ENCODE measurements at places on chromosomes 2 and 18.

DNA sequence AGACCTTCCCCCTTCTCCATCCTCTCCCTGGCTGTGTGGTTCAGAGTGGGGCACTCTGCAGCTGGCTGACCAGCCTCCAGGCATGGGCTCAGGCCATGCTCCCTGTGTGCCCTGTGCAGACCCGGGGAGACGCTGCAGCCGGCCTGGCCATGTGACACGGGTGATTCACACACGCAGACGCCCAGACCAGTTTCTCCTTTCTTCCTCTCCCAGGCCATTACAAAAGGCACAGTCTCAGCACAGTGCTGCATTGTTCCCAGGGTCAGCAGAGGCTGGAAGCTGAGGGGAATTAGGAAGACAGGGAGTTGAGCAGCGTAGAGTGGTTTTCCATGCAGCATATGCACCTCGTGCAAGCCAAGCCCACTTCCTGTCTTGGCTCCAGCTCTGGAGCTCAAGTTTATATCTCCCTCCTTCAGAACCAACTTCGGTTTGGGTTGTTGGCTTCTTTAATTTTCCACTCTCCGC lies 288.5 kb downstream of the TNS1 start:
- peak; percentile 94 for DNase-seq

GRCh38 chr18:10457767-10458166 lies 3.3 kb downstream of the APCDD1 start:
- no peak for DNase-seq

- DNase-seq = no peak
These were observed 28.5 kb downstream of the CYP27C1 start for GRCh38 chr2:127191331-127192219.

GRCh38 chr2:111710085-111710484 lies 173.9 kb downstream of the ANAPC1 start:
- DNase-seq = no peak

DNA sequence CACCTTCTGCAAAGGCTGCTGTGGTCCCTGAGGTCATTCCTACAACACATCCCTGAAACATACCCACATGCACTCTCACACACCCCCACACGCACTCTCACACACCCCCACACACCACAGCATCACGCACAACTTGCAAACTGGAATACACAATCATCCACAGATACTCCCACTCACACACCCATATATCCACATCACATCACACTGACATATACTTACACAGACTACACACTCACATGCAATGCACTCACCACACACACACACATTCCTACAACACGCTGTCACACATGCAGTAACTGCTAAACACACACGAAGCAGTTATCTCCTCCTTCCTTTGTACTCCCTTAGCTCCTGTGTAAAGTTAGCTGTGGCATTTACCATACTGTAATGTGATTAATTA lies 57.1 kb upstream of the PKDCC start:
- no peak for DNase-seq

- no peak for DNase-seq
These were observed 188.3 kb downstream of the ETAA1 start for GRCh38 chr2:67585400-67585799.

DNA sequence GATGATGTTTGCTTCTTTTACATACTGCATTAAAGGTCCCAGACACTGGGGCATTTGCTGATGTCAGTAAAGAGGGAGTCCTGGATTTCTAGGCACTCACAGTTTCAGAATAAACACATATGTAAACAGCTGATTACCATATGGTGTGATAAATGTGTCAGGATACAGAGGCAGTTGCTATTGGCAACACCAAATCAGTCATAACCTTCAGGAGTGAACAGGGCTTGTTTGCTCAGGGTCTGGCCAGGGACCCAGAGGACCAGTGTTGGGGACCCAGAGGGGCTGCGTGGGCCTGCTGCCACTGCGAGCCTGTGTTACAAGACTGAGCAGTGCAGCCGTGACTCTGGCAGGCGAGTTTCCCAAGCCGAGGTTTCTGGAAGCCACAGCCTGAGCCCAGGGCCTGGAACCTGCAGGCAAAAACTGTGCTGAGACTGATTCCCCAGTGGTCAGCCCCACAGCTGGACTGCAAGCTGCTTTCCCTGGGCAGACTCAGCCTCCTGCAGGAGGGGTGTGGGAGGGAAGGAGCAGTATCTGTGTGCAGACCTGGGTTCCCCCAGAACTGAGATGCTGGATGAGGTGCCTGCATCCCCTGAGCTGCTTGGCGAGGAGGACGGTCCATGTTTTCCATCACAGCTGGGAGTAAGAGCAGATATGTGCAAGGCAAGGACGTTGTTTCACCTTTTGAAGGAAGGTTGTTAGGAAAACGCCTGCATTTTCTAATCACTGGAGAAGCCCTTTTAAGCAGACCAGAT lies 23.6 kb downstream of the ASAP2 start:
- DNase-seq = peak; percentile 91

DNA sequence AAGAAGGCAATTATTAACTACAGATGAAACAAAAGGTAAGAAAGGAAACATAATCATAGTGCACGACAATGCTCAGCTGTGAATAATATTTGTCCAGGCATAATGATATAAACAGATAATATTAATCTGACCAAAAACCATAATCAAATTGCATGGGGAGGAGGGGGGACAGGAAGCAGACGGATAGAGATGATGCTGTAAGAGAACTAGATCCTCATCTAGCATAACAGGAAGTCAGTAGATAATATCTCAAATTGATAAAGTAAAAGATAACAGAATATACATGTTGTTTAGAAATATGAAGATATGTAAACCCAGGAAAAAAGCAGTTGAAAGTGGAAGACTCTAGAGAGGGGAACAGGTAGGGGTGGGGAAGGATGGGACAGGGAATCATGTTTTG lies 84.9 kb upstream of the TGFA start:
- DNase-seq = no peak

DNA sequence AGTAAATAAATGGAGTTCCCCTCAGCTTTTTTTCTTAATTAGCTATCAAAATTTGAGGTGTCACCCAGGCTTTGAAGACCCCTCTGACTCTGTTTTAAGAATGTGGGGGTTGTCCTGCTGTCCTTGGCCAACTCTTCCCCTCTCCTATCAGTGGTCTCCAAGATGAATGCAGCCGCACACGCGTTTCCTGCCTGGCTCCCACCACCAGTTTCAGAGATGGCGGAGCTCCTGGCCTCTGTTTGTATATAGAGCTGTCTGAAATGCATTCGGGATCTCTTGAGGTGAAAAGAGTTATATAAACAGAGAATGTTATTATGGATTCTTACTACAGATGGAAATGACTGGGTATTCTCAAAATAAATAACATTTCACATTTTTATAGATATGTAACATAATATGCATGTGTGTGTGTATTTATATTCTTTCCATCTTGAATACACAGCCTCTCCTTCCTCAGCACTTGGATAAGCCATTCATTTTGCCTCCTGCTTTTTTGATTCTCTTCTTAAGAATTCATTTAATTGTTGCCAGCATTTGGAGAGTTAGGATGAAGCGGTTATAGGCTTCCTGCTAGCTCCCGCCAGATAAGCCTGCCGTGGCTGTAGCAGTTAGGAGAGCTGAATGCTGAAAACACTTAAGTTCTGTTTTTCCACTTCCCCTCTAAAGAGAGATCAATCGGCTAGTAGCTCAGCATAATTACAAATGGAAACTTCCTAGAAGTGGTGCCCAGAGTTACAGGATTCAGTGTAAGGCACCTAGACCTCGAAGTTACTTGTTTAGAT lies 659.3 kb upstream of the FANCL start:
- no peak for DNase-seq

DNA sequence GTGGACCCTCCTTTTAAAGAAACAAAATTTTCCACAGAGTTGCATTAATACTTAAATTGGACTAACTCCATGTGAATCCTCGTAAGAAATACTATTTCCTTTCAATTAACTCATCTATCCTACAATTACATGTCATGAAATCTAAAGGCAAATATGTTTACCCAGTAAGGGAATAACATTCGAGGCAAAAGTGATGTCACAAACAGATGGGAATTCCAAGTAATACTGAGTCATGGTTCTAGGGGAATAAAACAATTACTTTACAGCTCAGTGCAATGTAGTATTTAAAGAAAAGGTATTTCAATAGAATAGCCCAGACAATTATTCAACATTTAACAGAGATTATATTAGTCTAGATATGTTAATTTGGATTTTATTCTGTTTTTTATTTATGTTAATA lies 205.8 kb downstream of the ZNF385B start:
- no peak for DNase-seq

DNA sequence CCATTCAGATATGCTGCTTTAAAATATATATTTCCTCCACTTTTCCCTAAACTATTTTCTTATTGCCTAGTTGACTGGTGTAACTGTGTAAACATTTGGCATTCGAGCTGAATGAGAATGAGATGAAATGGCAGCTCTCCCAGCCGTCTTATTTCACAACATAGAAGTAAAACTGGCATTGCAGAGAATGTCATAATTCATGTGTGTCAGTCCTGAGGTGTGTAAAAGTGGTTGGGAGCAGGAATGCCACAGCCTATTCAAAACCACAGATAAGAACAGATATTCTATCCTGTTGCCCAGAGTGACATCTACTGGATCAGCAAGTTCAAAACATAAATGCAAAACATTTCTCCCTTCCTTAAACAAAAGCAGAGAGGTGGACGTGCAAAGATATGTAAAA lies 565.5 kb upstream of the CHAC2 start:
- DNase-seq = no peak

DNA sequence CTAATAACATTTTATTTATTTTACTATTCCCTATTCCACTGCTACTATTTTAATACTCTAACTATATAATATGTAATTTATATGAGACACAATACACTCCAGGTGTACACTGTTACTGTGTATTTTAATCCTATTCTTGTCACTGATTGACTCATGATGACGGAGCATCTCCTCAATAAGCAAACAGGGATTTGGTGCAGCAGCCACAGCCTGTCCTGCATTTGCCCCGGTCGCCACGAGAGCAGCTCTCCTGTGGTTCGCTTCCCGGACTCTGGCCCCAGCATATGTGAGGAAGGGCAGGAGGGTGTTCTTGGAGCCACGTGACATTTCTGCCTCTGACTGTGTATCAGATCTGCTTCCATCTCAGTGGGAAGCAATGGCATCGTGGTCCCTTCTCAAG lies 74.1 kb upstream of the PXDN start:
- no peak for DNase-seq

- no peak for DNase-seq
These were observed at the start of gene CCBE1 for GRCh38 chr18:59697236-59697932. CCBE1 (minus strand) TSS chr18:59697423.

DNA sequence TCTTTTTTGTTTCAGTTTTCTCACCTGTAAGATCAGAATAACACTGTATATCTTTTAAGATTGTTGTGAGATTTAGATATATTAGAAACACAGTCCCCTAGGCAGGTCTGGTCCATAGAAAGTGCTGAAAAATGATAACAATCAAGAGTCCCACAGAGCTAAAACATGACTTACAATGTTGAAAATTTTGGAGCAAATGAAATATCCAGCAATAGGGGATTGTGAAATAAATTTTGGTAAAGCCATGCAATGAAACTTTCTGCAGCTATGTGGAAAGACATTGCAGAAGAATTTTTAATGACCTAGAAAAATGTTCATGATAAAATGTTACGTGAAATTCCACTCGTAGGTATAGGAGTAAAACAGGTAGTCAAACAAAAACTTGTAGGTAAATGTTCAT lies 127.6 kb upstream of the SERPINE2 start:
- DNase-seq = no peak

DNA sequence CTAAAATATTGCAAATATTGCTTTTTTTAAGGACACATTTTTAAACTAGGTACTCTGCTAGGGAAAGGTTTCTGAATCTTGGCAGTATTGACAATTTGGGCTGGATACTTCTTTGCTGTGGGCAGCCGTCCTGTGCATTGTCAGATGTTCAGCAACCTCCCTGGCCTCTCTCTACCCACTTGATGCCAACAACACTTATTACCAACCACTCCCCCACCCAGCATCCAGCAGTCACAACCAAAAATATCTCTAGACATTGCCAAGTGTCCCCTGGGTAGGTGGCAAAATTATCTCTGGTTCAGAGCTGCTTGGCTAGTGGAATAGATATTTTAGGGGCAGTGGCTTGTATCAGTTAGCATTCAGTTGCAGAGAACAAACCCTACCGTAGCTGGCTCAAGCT lies 114.3 kb upstream of the PNPT1 start:
- DNase-seq = no peak

DNA sequence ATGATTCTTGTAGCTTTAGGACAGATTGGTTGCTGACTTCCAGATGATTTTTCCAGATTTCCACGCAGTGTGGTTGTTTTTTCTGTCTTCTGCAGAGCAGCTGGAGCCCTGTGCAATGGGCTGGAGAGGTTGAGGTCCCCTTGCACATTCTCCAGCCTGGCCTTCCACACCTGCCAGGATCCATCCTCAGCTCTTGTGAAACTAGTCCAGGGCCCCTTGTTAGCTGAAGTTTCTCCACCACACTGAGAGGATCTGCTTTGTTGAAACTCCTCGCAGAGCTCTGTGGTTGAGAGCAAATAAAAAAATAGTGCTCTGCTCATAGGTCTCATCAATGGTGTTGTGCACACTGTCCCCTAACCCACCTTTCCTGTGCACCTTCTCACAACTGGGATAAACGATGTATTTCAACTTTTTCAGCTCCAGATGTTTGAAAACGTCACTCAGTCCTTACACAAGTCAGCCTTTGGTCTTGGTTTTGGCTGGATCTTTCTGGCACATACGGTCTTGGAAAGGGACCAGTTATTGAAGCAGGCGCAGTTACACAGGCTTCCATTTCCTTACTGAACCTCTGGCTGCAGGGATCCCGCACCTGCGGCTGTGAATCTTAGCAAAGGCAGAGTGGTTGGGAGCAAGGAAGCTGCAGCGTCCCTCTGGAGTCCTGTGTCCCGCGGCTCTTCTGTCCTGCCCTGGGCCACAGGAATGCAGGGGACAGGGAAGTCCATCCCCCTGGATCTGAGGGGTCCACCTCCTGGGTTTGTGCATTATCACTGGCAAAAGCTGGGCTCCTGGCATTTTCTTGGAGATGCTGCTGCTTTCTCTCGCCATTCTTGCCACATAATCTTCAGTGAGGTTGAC lies 272.0 kb upstream of the DSEL start:
- no peak for DNase-seq

DNA sequence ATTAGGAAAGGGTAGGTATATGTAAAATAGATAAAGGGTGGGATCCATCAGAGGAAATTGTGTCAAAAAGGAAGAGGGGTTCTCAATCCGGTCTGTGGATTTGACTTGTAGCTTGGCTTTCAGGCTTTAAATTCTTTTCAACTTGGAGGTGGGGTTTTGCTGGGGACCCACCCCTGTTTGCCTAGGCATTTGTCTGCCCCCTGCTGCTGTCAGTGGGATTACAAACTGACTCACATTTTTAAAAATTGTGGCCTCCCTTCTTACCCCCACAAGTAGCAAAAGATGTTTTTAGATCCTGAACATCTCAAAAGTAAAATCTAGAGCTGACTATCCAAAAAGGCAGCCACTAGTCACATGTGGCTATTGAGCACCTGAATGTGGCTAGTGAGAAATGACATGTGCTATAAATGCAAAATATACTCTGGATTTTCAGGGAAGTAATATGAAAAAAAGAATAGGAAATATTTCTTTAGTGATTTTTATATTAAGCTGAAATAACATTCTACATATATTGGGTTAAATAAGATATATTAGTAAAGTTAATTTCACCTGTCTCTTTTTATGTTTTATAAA lies 178.9 kb downstream of the GFPT1 start:
- no peak for DNase-seq

- DNase-seq = no peak
These were observed 8.6 kb downstream of the CLIP4 start for GRCh38 chr2:29123617-29124349.
